ENCODE measurements at places on chromosomes 1 and 21.

- no peak for DNase-seq
Observed at GRCh38 chr21:42295845-42296244, 19.4 kb downstream of the TFF3 start.

- DNase-seq, result no peak
Observed at GRCh38 chr1:234734412-234734835, 124.4 kb upstream of the IRF2BP2 start.

DNA sequence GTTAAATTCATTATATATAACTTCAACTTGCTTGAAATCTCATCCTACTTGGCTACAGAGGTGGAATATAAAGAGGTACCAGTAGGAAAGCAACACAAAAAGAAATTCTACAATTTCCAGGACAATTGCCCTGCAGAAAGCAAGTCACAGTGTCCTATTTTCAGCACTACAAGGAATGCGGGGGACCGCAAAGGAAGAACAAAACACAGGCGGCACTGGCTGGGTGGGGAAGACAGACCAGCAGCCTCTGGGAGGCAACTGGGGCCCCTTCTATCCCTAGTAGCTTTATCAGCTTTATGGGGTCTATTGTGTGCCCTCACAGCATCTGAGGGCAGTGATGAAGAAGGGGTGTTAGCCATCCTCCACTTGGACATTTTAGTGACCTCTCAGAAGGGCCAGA lies 30.5 kb downstream of the SLC9A1 start:
- DNase-seq, result no peak

DNA sequence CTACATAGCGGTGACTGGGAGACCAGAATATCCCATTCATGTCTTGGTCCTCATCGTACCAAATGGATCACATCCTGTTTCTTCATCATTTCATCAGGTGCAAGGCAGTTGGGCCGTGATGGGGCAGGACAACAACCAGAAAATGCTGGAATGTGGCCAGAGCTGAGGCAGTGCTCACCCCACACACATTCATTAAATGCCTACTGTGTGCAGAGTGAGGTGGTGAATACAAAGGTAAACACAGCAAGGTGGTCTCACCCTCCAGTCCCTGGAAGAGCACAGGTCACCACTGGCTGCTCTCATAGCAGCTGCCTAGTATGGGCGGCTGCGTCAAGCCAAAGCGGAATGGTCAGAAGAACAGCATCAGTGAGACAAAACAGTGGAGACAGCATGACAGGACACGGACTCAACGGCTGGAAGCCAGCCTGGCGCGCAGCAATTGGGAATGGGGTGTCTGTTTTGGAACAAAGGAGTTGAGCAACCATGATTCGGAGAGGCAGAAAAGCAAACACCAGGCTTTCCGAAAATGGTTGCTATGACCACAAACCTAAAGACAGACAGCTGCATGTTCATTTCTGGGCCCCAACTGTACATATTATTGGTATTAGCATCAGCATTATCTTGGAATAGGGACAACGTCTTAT lies 5.6 kb upstream of the ADAMTSL4 start:
- DNase-seq, result no peak

DNA sequence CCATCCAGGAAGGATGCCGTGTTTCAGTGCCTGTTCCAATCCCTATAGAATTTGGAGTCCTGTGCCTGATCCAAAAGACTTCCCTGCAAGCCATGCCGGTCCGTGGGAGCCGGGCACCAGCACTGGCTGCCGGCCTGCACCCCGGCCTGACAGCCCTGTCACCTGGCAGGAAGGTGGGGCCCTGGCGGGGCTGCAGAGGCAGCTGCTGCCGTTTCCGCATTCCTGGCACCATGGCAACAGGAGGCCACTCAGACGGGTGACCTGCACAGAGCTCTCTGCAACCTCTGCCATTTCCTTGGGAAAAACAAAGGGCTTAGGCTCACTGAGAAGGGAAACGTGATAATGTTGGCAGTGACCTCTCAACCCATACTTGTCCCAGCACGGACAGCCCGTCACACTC lies 63.2 kb upstream of the TMEM51 start:
- DNase-seq, result peak; percentile 46

GRCh38 chr1:30818568-30819243 lies 61.1 kb upstream of the LAPTM5 start:
- no peak for DNase-seq

- peak; percentile 72 for DNase-seq
Observed at GRCh38 chr1:17335821-17336710, 28.1 kb downstream of the PADI4 start.

- no peak for DNase-seq
Observed at GRCh38 chr1:76198452-76198851, 123.9 kb downstream of the ST6GALNAC3 start.

- DNase-seq, result no peak
Observed at GRCh38 chr1:185808631-185809030, 74.4 kb downstream of the HMCN1 start.

DNA sequence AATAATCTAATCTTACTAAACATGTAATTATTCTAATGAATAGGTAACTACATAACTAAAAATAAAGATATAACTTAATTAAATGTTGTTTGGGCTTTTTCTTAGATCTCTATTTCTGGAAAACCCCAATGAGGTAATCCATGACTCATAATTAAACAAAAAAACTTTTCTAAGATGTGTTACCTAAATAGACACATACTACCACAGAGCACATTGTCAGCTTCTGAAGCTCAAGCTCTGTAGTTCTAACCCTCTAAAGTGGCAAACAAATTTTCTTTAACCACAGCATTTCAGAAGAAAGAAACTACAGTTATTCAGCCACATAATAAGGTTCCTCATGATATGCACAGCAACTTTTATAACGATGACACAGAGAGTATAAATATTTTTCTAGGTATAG lies 4.2 kb downstream of the OR6K3 start:
- no peak for DNase-seq

GRCh38 chr1:215421744-215422143 lies 145.4 kb upstream of the KCTD3 start:
- no peak for DNase-seq

GRCh38 chr21:33374450-33375096 lies 28.6 kb upstream of the IFNGR2 start:
- no peak for DNase-seq

- DNase-seq, result no peak
Observed at GRCh38 chr1:228748431-228748830, 13.2 kb downstream of the RHOU start.

DNA sequence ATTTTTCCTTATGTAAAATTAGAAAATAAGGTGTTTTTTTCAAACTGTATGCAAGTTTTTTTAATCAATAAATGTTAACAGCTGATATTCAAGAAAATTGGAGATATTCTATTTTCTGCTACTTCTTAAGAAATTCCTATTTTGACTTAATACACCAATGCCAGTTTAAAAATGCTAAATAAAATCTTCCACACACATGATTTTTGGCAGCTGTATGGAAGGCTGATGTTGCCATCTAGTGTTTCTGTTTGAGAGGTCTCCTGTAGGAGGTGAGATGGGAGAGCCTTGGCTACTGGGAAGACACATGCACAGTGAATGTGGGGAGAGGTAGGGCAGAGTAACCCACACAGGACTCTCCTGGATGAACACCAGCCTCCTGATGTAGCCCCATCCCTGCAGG lies 29.2 kb upstream of the OR2B11 start:
- DNase-seq, result peak; percentile 23

DNA sequence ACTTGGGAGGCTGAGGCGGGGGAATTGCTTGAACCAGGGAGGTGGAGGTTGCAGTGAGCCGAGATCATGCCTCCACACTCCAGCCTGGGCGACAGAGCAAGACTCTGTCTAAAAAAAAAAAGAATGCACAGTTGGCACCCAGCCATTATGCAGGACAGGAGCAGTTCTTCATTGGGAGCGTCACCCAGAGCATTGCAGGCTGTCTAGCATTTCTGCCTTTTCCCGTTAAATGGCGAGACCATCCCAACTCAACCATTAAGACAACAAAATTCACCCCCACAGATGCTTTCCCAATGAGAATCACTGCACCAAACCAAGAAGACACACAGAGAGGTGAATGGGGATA lies 105.8 kb downstream of the EDEM3 start:
- DNase-seq, result no peak

DNA sequence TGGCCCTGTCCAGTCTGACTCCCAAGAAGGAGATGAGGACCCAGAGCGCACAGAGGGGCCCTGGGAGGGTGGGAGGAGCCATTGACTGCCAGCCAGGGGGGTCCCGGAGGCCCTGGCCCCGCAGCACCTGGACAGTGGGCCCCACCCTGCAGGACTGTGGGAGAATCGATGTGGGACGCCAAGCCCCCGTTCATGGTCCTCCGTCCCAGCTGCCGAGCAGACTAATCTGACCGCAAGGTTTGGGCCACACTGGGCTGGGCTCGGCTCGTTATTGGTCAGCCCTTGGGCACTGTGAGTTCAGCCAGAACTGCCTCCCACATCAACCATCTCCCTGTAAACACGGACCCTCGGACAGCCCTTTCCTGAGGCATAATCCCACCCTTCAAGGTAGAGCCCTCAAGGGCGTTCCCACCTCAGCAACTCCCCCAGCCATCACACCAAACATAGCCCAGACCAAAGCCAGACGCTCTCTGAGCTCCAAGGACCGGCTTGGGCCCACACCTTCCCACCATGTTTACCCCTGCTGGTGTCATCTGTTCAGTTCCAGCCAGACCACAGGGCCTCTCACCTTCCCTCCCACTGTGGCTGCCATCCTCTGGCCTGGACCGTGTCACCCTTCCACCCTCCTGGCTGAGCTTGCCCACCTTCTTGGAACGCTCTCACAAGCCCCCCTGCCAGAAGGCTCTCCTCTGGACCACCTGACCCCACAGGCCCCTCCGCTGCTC lies 16.2 kb upstream of the POFUT2 start:
- no peak for DNase-seq

DNA sequence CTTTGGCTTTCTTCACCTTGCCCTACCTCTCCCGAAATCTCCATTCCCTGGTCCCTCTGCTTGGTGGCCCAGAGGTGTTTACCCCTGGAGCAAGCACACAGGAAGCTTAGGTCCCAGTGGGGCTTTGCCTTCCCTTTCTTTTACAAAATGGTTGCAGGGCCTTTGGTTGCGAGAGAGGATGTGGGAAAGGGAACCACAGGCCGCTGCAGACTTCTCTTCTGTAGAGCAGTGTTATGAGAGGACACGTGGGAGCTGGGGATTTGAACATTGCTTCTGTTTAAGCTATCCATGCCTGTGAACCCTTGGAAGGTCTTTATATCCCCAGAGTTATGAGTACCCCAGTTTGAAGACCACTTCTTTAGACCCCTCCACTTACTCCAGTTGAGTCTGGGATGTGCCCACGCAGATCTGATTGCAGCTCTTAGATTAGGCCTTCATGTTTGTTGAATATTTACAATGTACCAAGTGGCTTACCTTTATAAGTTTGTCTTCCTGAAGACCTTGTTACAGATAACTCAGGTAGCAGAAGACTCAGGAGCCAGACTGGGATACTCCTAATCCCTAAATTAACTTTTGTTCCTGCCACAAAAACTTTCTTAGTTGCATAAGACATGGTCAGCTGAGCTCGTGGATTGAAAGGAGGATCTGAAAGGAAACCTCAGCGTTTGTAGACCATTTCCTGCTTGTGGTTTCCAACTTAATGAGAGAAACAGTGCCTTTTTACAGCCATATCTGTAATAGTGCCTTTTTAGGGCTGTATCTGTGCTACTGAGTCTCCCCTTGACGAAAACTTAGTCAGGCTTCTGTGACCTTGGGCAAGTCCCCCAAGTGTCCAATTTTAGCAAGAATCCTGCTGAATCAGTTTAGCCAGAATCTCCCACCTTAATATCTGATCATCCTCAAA lies 21.9 kb upstream of the IVNS1ABP start:
- DNase-seq, result no peak

GRCh38 chr21:38756746-38757145 lies 49.0 kb upstream of the ETS2 start:
- DNase-seq, result no peak

GRCh38 chr1:247211339-247211738 lies 39.5 kb upstream of the ZNF124 start:
- no peak for DNase-seq

DNA sequence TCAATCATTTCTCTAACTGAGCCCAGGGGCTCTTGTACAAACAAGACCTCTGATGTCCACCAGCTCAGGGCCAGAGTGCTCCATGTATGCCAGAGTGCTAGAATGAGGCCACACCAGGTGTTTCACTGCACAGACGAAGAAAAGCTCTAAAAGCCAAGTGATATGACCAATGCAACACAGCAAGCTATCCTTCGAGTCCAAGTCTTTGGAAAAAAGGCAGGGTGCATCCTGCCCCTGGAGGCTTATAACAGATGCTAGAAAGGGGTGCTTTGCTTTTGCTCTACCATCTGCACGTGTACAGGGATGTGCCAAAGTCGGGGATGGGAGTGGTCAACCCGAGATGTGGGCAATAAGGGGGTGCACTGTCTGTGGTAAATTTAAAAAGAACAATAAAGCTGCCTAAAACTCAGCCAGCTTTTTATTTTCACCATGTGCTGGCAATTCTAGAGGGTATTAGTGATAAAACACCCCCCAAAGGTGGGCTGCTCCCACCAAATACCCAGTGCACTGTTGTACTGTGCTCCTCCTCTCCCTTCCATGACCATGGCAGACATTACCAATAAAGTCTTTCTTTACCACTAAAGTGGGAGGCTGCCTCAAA lies 32.1 kb downstream of the SMIM12 start:
- no peak for DNase-seq

DNA sequence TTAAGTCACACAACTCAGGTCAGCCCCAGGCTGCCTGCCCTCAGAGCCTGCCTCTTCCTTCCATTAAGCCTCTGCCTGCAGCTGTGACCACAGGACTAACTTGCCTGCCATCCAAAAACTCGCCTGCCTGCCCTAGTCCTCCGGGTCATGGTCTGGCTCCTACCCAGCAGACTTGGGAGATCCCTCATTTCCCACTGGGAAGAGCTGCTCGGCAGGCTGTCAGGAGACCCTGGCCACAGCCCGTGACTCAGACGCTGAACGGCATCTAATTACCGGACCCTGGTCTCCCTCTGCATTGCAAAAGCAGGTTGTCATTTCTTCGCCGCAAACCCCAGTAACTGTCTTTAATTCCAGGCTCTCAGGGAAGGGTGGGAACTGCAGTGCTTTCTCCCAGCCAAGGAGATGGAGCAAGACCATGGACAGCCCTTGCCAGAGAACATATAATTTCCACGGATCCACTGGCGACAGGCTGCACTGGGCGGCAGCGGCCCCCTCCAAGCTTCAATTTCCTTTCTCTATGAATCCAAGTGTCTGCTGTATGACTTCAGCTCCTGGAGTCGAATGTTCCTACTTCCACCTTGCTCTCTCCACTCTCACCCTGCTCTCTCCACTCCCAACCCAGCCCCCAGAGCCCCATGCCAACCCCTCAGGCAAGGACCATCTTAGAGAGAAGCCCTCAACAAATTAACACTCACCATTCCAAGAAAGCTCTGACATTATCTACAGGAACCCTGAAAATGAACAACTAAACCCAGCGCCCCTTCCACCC lies 20.4 kb downstream of the OLFML2B start:
- no peak for DNase-seq

DNA sequence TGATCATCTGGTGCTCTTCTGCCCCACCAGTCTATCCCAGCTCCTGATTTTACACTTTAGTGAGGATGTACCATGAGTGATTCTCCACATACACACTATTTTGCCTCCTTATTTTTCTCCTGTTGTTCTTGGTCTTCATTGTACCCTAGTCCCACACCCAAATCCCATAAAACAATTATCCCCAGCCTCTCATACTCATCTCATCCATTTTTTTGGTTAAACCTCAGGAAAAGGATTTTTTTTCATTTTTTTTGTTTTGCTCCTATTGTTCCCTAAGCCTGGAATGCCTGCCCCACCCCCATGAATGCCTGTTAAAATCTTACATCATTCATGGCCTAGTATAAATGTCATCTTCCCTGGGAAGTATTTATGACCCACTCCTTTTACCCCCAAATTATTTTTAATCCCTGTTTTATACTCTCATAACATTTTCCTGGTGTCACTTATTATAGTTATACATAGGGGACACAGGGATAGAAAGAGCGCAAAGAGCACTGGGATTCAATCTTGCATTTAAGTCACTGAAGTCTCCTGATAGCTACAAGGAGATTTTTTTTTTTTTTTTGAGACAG lies 4.9 kb upstream of the LINGO4 start:
- DNase-seq, result no peak
